Stimulated activated CD8-positive, alpha-beta memory T cell treated with anti-CD3 and anti-CD28 coated beads, Interleukin-15, amount 100 ng/mL, for 48 hours (primary cell): ENCODE measurements at places on chromosomes 7 and 10.

DNA sequence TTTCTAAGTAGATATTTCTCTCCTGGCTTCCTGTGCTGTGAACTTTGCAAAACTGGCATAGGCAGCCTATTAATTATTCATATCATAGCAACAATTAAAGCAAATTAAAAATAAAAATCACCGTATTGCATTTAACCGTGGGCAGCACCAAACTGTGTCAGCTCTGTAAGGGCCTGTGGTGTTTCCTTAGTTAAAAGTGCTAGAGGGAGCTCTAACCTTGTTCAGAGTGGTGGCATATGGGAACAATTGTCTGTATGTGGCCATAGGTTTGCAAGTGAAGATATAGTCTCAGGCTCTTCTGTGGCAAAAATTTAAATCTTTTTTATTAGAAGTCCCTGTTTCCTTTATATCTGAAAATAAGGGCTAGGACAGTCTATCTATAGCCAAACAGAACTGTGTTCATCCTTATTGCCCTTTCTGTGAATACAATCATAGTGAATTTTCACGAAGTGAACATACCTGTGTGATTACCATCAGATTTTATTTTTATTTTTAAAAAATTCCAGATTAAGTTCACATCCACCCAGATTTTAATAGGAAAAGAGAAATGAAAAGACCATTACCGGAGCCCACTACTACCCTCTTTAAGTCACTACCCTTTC is 92.6 kb downstream of the POLL start:
- no peak for DNase-seq

DNA sequence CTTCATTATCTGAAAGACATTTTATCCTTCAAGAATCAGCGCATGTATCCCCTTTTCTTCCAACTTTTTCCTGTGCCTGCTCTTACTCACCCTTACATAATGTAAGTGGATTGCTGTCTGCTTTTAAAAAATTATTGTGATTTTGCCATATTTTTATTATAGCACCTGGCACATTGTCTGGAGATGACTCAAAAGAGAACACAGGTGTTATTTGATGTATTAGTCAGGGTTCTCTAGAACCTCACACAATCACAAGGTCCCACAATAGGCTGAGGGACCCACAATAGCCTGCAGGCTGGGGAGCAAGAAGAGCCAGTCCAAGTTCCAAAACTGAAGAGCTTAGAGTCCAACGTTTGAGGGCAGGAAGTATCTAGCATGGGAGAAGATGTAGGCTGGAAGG is 390.0 kb downstream of the EXOC4 start:
- DNase-seq = no peak

- no peak for DNase-seq
Observed at GRCh38 chr7:138460176-138460648, at the start of gene TRIM24. Gene TRIM24, plus strand, starts transcription at chr7:138460259. Its CDS starts 290 bp downstream, at chr7:138460549.

GRCh38 chr7:94044806-94045205 is 40.7 kb upstream of the BET1 start:
- no peak for DNase-seq

- no peak for DNase-seq
Observed at GRCh38 chr7:47452715-47453092, 129.2 kb downstream of the TNS3 start.

DNA sequence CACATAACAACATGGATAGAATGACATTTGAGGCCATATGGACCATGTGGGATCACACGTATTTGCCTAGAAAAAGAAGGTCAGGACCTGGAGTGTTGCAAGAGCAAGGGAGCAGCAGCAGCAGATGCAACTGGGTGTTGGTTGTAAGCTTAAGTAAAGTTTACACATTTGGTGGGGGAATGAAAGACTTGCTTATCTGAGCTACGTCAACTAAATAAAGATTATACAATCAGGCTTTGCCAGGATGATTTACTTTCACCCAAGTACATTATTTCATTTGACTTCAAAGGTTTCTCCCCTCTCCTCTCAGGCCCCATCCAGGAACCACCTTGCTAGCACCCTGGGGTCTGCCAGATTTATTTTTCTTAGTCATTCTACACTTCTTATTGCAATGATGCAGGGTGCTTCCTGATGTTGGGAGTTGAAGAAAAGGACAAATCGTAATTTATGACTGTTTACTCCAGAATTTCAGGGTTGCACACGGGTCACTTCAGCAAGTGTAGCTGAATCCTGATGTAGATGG is 591.9 kb upstream of the IGFBP3 start:
- no peak for DNase-seq
